ENCODE measurements at places on chromosomes 6 and 20.
A peak's percentile ranks its signal among the peaks of the same experiment; 100 is the strongest.

DNA sequence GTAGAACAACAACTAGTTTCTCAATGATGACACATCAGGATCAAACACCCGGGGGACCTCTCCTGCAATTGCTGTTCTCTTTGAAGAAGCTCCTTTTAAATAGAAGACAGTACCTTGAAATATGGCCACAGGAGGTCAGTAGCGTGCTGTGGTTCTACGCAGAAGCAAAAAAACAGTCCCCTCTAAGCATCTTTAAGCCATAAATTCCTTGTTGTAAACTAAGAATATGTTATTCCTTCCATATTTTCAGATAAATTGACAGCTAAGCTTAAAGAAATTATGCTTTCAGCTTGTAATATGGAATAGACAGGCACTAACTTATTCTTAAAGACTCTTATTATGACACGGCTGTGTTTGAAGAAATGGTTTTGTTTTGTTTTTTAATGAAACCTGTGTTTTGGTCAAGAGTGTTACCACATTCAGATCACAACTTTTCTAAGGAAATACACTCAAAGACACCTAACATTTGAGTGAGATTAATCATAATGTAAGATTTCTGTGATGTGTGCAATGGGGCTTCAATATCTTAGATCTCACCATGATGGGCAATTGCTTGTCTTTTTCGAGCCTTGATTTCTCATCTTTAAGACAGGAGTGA lies 49.7 kb upstream of the IL20RA start:
- DNase-seq = peak; percentile 78

DNA sequence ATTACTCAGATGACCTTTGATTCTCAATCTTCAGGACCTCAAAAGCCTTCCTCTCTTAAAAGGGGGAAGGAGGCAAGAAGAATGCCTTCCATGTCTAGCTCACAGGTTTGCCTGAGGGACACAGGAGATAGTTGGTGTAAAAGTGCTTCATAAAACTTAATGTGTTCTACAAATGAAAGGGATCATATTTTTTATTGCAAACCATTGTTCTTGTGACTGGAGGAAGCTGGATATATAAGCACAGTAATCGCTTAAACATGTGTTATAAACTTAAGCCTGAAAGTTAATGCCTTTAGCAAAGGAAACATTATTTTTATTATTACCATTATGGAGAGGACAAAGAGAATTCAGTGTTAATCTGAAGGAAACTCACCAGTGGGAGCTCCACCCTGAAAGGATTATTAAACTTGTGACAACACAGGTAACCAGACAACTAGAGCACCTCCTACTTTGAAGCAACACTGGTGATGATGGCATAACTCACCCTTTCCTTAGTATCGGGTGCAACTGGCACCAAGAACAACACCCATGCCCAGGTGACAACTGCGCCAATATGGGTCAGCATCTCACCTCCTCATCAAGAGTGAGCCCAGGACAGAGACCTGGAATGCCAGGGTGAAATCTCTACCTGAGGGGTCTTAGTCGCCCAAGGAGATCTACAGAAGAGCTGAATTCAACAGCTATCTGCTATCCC lies 288.7 kb upstream of the PRDM1 start:
- no peak for DNase-seq

DNA sequence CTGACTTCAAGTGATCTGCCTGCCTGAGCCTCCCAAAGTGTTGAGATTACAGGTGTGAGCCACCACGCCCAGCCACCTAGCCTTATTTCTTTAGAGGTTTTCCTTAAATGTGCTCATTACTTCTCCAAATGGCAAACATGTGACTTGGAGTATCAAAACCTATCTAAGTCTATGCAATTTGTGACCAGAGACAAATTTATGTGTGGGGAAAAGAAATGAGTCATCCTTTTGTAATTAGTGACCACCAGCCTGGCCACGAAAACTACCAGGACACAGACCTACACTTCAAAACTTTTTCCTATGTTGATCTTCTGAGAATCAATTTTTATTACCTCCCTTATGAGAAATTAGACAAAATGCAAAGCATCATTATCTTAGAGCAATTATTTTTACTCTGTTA lies 64.6 kb upstream of the OGFRL1 start:
- no peak for DNase-seq

- DNase-seq = no peak
Observed at GRCh38 chr20:32036252-32036651, 15.8 kb upstream of the HCK start.

GRCh38 chr20:50318710-50319109 lies 128.1 kb downstream of the CEBPB start:
- DNase-seq = no peak

DNA sequence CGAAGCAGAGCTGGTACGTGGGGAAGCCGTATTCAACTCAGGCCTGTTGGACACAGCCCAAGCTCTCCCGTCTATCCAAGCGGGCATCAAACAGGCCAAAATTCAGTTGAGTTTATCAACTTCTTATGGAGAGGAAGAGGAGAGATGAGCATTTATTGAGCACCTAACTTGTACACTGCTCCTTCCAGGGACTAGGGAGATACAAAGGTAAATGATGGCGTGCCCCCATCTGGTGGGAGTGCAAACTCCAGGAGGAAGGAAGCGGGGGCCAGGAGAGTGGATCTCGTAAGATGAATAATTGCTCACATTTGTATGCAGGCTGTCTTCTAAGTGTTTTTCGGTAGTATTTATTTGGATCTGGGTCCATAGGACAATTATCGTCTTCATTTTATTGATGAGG lies 146.6 kb downstream of the SOBP start:
- DNase-seq = no peak

DNA sequence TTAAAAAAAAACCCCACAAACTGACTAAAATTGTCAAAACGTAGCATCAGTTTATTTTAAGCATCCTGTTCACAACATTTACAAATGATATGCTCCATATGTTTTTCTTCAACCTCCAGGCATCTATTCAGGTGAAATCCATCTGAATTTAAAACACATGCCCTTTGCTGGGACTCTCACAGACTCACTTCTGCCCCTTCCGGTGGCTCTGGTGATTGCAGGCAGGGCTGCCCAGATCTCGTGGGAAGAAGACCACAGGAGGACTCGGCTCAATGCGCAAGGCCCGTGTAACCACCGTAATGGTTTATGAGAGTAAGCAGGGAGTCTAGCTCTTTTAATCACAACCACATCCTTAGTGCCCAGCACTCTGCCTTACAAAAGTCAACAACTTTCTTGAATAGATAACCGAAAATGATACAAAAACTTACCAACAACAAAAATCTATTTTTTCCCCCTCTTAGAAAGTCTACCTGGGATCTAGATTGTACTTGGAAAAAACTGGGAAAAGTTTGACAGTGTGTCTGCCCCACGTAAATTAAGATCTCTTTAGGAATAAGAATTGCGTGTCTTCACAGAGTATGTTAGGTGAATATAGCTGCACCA lies 139.1 kb downstream of the KIF16B start:
- DNase-seq = peak; percentile 63

Measured in NCI-H69 (cell line).